Activated effector memory CD4-positive, alpha-beta T cell treated with Interleukin-2 at 50 U/mL for 16 hours (primary cell): ENCODE measurements at places on chromosomes 1 and 21.

DNA sequence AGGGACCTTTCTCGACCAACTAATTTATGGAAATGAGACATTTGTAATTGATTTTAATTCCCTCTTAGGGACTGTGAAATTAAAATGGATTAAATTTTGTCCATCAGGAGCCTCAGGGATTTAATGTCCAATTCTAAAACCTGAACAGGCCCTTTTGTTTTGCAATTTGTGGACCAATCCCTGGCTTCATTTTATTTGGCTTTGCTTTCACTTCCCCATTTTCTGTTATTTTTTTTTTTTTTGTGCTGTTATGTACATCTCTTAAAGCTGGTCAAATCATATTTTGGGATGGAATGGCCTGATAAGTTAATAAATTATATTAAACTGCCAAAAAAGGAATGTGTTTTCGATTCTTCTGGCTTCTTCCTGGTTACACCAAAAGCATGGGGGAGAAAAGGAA lies 28.9 kb downstream of the ZSCAN20 start:
- no peak for DNase-seq

DNA sequence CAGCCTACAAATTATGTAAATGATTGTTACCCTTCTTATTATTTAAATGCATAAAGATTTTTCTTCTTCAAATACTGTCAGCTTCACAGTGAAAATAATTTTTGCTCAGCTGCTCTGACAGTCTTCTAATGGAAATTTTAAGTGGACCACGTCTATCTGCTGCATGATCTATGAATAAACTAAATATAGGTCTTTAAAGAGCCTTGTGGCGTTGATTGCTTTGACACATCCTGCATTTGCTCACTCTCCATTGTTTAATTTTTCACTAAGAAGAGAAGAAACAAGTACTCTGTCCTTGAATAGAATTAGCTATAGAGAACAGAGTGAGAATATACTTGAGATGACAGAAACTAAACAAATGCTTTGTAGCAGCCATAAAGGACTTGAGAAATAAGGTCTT lies 826.1 kb downstream of the MRPL39 start:
- DNase-seq, result no peak

DNA sequence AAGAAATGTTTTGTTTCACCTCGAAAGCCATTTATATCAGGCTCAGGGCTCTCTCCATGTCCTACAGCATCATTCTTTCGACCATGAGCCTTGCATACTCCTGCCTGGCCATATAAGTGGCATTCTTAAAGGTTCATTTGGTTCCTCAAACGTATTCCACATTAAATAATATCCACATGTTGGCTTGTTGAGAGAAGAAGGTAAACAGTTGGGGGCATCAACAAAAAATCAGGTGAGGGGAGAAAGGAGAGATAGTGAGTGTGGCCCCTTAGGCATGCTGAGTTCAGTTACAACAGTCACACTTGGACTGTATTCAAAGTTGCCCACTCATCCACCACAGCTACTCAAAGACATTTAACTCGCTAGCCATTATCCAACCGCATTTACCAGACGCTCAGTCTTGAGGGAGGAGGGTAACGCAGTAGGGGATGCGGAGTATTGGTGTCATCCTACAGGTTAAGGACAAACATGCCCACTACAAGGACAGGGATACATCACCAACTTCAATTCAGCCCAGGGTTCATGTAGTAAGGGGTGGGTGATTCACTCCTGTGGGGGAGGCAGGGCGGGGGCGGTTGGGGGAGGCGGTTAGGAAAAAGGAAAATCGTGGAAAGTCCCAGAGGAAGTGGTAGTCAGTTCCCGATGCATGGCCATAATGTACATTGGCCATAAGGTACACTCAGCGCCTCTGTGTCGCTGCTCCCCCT lies 1.4 kb downstream of the ZNF697 start:
- DNase-seq, result no peak

- DNase-seq, result no peak
Measured at GRCh38 chr1:18137759-18138345, 30.3 kb downstream of the IGSF21 start.

DNA sequence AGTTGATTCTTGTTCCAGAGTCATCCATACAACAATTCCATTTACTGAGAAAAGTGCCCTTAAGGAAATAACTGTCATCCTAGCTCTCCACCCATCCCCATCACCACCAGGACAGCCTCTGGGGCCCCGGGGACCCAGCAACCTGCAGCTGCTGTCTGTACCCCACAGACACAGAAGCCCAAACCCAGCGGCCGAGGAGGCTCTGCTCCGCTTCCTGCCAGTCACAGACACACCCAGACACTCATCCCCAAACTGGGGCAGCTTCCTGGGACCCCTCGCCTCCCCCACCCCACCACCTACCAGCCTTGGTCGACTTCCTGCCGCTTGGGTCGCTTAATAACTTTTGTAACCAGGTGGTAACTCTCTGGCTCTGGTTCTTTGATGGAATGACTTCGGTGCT lies 121.6 kb upstream of the SLC25A33 start:
- DNase-seq, result peak; percentile 27
